ENCODE measurements at places on chromosomes 12 and 14.
A peak's percentile ranks its signal among the peaks of the same experiment; 100 is the strongest.

DNA sequence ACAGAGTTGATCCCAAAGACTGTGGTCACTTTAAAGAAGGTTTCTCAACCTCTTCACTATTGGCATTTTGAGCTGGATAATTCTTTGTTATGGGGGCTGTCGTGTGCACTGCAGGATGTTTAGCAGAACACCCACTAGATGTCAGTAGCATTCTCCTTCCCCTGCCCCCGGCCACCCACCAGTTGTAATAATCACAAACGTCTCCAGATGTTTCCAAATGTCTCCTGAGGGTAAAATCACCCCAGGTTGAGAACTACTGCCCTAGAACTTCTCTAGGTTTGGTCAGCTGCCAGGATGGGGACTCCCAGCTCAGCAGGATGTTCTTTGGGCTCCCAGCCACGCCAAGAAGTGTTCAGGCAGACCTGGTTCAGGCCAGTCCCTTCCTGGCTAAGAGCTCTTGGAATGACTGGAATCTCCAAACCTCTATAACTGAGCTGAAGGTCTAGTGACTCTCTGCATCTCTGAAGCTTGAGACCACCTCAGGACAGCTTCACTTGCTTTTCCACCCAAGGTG is 12.5 kb upstream of the AJUBA start:
- DNase-seq, result peak; percentile 26

DNA sequence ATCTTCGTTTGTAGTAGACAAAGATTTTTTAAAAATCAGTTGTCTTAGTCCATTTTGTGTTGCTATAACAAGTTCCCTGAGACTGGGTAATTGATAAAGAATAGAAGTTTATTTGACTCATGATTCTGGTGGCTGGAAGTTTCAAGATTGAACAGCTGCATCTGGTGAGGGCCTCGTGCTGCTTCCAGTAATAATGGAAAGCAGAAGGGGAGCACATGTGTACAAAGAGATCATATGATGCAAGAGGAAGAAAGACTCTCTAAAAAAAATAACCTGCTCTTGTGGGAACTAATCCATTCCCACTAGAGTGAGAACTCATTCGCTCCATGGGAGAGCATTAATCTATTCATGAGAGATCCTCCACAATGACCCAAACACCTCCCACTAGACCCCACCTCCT is 24.8 kb downstream of the MUCL1 start:
- DNase-seq, result no peak

DNA sequence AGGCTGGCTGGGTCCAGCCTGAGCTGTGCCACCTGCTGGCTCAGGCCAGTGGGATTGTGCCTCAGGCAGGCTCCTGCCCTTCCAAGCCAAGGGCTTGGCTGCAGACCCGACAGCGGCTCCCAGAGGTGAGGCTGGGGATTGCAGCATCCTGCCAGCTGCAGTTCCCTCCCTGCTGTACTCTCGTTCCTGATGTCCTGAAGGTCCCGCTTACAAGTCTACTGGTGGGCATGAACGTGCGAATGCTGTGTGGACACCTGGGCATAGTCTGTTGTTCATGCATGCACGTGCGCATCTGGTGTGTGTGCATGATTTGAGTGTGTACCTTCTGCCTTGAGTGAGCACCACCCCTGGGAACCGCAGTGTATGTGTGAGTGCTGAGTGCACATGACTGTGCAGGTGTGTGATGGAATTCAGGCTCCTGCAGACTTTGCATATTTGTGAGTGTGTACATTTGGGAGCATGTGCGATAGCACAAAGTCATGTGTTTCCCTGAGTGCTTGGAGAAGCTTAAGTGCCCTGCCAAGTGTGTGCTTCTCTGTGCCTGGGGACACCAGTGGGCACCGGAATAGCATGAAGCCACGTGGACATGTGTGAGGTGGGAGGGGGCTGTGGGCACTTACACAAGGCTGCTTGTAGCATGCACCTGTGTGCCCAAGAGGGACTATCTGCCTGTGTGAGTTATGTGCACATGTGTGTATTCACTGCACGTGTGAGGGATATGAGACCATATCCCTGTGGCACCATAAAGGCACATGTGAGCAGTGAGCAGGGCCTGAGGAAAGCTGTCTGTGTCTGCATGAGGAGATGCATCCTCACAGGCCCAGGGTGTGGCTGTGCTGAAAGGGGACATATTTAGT is 19.3 kb upstream of the KRT7 start:
- peak; percentile 88 for DNase-seq

- peak; percentile 48 for DNase-seq
These were observed 67.7 kb downstream of the PRKCH start for GRCh38 chr14:61388976-61389576.

- no peak for DNase-seq
These were observed 33.1 kb downstream of the C12orf42 start for GRCh38 chr12:103462675-103463074.

- DNase-seq, result no peak
These were observed 33.4 kb downstream of the CDC42BPB start for GRCh38 chr14:103023881-103024473.

GRCh38 chr14:36454599-36455240 is 65.3 kb downstream of the NKX2-1 start:
- no peak for DNase-seq

DNA sequence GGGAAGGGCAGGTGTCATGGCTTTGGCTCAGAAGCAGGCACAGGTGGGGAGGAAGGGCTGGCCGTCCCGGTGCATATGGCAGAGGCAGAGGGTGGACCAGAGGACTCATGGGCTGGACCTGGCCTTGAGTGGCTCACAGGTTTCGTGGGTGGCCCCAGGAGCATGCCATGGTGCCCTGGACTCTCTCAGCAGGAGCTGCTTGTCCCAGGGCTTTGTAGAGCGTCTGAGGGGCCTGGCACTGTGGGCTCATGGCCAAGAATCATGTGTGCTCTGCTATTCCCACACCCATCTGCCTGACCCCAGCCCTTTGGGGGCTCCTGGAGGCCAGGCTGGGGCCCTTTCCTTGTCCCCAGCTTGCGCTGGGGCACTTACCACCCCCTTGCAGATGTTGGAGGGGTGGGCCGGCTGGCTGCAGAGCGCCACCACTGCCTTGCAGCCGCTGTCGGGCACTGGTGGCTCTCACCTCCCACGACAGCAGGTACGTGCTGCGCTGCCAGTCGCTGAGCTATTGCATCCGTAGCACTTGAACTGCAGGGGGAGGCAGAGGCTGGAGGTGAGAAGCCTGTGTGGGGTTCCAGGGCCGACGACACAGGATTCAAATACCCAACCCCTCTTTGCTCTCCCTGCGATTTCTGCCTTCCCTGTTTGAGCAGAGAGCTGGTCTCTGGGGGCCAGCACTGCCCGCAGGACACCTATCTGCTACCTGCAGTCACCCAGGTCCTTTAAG is 187.4 kb upstream of the PRMT8 start:
- peak; percentile 65 for DNase-seq

GRCh38 chr12:1611803-1612572 is 17.0 kb upstream of the WNT5B start:
- no peak for DNase-seq

DNA sequence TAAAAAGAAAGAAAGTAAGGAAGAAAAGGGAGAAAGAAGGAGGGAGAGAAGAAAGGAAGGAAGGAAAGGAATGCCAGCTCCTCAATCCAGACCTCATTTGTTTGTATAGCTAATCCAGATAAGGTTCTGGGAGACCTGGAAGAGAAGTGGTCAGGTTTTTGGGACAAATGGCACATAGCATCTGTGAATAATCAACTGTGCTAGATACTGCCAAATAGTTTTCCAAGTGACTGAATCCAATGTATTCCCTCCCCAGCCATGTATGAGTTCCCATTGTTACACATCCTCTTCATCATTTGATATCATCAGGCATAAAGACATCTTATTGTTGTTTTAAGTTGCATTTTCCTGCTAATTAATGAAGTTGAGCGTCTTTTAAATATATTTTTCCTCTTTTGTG is 18.6 kb upstream of the PTGR2 start:
- DNase-seq, result peak; percentile 96

- no peak for DNase-seq
These were observed 139.8 kb downstream of the ZFP36L1 start for GRCh38 chr14:68653108-68653507.

DNA sequence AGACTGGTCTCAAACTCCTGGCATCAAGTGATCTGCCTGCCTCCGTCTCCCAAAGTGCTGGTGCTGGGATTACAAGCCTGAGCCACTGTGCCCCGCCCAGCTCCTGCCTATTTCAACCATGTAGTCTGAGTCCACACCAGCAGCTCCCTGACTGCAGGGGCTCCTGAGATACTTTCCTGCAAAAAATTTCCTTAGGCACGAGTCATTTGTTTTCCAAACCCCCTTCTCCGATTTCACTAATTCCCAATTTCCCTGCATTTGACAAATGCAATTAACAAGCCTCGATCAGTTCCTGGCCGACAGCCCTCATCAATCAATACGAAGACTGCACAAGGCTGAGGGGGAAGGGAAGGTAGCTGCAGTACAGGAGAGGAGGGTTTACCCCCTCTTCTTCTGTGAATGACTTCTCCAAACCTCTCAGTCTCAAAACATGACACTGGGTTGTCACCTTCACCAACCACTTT is 10.1 kb downstream of the PSMB5 start:
- no peak for DNase-seq

- no peak for DNase-seq
These were observed 2.6 kb downstream of the PSME1 start for GRCh38 chr14:24138396-24139271.

DNA sequence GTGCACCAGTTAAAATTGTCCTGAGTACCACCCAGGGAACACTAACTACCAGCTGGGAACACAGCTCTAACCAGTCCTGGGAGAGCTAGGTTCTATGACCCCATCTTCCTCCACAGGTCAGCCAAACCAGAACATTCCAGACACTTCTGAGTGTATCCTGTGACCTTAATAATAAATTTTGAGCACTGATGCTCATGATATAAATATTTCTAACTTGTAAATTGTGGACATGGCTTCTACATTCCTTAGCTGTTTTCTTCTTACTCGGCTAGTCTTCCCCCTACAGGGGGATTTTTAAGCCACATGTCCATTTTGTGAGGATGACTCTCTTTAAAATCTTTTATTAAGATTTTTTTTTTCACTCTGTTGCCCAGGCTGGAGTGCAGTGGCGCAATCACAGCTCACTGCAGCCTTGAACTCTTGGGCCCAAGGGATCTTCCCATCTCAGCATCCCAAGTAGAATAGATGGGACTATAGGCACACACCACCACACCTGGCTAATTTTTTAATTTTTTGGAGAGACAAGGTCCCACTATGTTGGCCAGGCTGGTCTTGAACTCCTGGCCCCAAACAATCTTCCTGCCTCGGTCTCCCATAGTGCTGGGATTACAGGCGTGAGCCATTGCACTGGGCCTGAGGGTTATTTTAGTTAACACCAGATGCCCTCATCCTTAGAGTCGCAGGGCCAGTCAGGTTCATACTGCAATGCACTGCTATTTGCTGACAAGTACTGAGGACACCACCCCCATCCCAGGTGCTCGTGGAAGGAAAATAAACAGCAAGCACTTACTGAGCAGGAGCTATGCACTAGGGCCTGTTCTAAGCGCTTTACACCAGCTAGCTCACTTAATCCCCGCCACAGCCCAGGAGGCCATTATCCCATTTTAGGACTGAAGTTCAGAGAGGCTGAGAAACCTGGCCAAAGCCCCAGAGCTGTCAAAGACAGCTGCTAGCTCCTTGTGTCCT is 142.6 kb upstream of the NCOR2 start:
- no peak for DNase-seq

DNA sequence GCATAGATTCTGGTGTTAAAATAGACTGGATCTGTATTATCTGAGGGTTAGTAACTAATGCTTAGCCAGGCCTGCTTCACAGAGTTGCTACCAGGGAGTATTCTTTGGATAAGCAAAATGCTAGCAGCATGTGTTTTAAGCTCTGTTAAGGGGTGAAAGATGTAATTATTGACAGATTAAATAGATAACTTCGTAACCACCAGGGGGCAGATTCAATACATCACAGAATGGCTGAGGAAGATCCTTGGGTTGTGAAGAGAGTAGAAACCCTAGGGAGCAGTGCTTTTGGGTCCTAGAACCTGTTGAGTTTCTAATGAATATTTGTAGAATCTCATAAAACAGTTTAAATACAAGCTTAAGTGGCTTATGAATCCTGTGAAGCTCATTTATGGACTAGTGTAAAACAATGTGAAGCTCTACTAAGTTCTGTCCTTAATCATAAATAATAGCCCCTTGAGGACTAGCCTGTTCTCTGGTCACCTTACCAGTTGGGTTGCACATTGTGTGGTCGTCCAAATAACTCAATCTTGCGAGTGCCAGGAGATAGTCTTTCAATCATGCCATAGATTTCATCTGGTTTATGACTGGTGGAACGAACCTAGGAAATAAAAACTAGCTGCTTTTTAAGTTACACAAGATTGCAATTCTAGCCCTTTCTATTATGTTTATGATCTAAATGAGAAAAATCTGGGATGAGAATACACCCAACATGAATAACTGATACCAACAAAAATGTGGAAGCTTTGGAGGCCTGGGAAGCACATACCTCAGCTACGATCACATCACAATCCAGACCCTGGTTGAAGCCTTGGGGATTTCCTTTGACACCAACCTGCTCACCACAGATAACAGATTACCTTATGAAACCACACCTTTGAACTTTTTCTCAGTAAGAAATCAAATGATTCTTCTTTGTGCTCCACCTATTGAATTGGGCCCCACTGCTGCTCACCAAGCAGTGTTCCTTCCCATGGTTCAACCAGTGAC is 12.3 kb downstream of the METTL3 start:
- DNase-seq, result peak; percentile 78

GRCh38 chr12:53097207-53097563 is 282 bp upstream of the IGFBP6 start:
- DNase-seq, result no peak

GRCh38 chr12:102484428-102484958 is 4.1 kb upstream of the IGF1 start:
- DNase-seq, result peak; percentile 54

DNA sequence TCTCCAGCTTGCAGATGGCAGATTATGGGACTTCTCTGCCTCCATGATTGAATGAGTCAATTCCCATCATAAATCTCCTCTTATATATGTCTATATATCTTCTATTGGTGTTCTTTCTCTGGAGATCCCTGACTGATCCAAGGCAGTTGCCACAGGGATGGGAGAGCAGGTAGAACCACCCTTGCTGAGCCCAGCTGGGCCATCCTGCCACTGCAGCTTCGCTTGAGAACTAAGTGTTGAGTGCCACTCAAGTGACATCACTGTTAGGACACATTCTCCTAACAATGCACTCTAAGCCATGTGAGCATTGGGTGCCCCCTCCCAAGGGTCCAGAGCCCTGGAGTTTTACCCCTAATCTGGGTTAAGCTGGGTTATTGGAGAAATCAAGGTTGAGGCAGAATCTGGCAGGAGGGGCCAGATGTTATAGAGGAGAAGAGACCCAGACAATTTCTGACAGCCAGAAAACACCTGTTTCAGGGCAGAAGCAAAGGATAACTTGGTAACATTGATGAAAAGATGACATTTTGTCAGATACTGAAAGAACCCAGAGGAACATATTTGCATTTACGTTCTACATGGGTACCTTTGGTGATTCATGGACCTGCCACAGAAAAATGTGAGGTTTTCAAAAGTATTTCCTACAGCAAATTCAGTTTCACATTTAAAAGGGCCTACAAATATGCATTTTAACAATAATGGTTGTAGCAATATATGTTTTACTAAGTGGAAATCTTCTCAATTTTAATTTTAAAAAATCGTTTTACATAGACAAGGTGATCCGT is 57.2 kb upstream of the MAX start:
- DNase-seq, result peak; percentile 58
